ENCODE measurements at places on chromosomes 1 and 21.

- no peak for DNase-seq
These were observed 17.4 kb upstream of the KCNAB2 start for GRCh38 chr1:6028042-6028850.

DNA sequence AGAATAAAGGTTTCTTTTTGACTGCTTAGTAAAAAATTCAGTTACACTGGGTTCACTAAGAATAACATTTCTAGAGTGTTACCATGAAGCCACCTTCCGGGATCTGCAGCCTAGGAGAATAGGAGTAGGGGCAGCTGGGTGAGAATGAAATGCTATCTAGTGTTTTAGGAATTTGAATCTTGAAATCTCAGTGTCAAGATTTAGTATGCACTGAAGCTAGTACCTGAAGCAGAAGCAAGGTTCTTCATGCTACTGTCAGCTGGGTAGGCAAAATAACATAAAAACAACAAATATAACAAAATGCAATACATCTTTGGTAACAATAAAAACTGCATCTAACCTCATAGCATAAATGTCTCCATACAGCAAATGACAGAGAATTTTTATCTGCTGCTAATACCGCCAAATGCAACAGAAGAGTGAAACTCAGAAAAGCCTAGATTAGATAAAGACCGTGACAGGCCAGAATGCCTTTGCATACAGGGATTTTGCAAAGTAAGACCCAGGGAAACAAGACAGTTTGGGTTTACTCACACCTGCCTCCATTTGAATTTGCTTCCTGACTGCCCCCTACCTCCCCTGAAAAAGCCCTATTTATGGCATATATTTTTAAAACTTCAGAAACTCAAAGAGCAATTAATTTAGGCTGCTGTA, 58.2 kb downstream of the GADD45A start:
- no peak for DNase-seq

- no peak for DNase-seq
These were observed 67.9 kb upstream of the IL12RB2 start for GRCh38 chr1:67239738-67240137.

GRCh38 chr1:207818971-207819451, 67.2 kb downstream of the CD46 start:
- no peak for DNase-seq

- DNase-seq: no peak
These were observed 48.9 kb downstream of the NME7 start for GRCh38 chr1:169318536-169319244.

- DNase-seq: no peak
These were observed 6.2 kb downstream of the E2F2 start for GRCh38 chr1:23524716-23525401.

GRCh38 chr1:5856246-5856815, 135.9 kb downstream of the NPHP4 start:
- DNase-seq: no peak

GRCh38 chr21:20023193-20023592, 975.0 kb upstream of the NCAM2 start:
- DNase-seq: no peak

GRCh38 chr1:116067566-116067890, 43.7 kb upstream of the MAB21L3 start:
- DNase-seq: no peak

DNA sequence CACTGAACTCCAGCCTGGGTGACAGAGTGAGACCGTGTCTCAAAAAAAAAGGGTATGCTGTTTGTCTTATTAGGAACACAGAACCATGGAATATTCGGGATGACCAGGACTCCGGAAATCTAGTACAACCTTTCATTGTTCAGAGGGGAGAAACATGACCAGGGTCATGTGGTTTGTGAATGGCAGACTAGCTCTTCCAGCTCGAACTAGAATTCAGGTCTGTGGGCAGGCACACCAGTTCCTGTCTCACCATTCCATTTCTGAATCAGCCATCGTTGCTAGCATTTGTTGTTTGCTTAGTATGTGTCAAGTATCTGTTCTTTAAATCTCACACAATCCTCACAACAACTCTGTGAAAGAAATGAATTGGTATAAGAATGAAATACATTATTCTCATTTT, 50.9 kb downstream of the MDM4 start:
- DNase-seq: no peak

DNA sequence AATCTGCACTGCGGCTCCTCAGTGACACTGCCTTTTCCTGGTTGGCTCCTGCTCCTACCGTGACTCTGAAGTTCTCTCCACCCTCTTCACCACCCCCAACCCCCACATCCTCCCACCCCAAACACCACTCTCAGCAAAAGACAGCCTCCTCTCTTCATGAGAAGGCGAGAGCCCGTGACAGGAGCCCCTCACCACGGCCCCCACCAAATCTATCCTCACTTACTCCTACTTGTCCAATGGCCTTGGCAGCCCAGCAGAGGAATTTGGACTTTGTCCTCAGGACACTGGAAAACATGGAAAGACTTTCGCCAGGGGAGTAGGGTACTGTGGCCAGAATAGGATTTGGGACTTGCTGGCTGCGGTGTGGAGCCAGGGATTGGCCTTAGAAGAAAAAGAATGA, 6.9 kb downstream of the TMEM125 start:
- DNase-seq: no peak

- no peak for DNase-seq
These were observed 155.2 kb downstream of the DMRTA2 start for GRCh38 chr1:50268049-50268448.

GRCh38 chr1:161311595-161312181, 1.9 kb upstream of the MPZ start:
- DNase-seq: no peak

GRCh38 chr1:195434566-195435203, 1173.6 kb downstream of the KCNT2 start:
- no peak for DNase-seq

DNA sequence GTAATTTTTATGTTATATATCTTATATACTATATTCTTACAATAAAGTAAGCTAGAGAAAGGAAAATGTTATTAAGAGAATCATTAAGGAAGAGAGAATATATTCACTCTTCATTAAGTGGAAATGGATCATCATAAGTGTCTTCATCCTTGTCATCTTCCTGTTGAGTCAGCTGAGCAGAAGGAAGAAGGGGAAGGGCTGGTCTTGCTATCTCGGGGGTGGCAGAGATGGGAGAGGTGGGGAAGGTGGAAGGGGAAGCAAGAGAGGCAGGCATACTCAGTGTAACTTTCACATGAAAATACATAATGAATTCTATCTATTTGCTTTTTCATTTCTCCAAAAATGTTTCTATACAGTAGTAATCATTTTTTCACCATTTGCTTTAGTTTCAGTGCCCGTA, 5.1 kb downstream of the DNASE2B start:
- no peak for DNase-seq

DNA sequence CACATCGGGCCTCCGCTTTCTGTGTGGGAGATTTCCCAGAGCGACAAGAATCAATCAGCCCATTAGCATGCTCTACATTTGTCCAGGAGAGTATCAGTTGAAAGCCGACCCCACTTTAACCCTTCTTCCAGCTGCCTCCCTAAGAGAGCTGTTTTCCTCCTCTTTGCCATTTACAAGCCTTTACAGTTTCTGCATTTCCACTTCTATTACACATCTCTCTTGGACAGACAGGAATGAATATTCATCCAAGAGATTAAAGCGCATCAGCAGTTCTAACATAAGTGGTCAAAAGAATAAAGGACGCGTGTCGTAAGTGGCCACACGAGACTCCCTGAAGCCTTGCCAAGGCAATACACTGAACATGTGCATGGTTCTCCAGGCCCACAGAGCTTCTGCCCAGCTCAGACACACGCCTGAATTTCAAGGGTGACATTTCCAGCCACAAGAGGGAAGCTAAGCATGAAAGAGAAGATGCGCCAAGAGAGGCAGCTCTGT, 47.3 kb downstream of the FAM78B start:
- DNase-seq: no peak

- no peak for DNase-seq
These were observed 21.4 kb downstream of the RUNX3 start for GRCh38 chr1:24908591-24909259.

- DNase-seq: no peak
These were observed 323.9 kb downstream of the DISC1 start for GRCh38 chr1:231950331-231951128.

DNA sequence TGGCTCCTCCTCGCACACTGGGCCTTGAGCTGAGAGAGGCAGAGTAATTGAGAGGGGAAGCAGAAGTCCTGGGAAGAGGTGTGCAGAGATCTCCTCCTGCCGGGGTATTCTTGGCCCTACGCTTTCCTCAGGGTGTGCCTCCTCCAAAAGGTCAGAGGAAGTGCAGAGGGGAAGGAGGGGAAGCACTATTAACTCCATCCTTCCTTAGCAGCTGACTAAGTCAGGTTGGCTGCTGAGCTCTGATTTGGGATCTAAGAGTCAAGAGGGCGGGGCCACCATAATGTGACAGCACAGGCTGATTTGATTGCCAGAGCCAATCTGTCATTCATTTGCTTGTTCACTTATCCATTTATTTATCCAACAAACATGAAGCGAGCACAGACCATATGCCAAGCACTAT, 12.3 kb downstream of the ATP2B4 start:
- DNase-seq: no peak

- no peak for DNase-seq
These were observed 121.0 kb downstream of the GLIS1 start for GRCh38 chr1:53617851-53618499.

- DNase-seq: no peak
These were observed 35.4 kb downstream of the ABL2 start for GRCh38 chr1:179194068-179194537.

Measured in stimulated activated CD8-positive, alpha-beta memory T cell treated with anti-CD3 and anti-CD28 coated beads, Interleukin-7, amount 100 ng/mL, for 1 hour (primary cell).